Mucosa of descending colon (tissue), 3 donors: ENCODE measurements at places on chromosomes 7 and 10. TPM values are rescaled to one million over a fixed set of nuclear protein-coding genes. Genes with fewer than 3 reads are reported as not detected.
A peak's percentile ranks its signal among the peaks of the same experiment; 100 is the strongest.

DNA sequence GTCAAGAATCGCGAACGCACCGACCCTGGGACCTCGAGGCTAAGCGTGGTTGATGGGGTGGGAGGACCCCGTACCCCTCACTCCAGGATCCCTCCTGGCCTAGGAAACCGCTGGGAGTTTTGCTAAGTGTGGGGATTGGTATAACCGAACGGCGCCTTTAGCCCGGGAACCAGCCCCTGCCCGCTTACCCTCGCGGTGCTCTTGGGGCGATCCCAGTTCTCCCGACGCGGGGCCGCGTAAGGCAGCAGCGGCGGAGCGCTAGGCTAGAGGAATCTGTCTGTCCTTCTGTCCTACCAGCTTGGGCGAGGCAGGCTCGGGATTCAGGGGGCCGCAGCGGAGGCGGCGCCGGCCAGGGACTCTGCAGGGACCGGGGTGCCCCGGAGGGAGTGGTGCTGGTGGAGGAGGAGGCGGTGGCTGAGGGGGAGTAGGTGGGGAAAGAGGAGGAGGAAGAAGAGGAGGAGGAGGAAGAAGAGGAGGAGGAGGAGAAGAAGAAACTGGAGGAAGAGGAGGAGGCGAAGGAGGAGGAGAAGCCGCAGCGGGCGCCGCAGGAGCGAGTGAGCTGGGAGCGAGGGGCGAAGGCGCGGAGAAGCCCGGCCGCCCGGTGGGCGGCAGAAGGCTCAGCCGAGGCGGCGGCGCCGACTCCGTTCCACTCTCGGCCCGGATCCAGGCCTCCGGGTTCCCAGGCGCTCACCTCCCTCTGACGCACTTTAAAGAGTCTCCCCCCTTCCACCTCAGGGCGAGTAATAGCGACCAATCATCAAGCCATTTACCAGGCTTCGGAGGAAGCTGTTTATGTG lies 439 bp upstream of the EMX2 start:
- peak; percentile 54 for DNase-seq

PAX2 gene
- total RNA-seq, result not detected

- DNase-seq, result no peak
These were observed 141.5 kb downstream of the LRRN3 start for GRCh38 chr7:111232249-111233084.

MMP21 gene
- 0.28 TPM for total RNA-seq

BBS9 gene
- total RNA-seq, result 15.8 TPM

- DNase-seq, result no peak
These were observed 21.3 kb downstream of the CFAP46 start for GRCh38 chr10:132921086-132921485.

- DNase-seq, result no peak
These were observed 229.7 kb upstream of the NFE2L3 start for GRCh38 chr7:25922296-25922695.

AKR1C8 gene
- not detected for total RNA-seq

- DNase-seq, result no peak
These were observed 62.5 kb upstream of the INSIG1 start for GRCh38 chr7:155234950-155235789.

DNA sequence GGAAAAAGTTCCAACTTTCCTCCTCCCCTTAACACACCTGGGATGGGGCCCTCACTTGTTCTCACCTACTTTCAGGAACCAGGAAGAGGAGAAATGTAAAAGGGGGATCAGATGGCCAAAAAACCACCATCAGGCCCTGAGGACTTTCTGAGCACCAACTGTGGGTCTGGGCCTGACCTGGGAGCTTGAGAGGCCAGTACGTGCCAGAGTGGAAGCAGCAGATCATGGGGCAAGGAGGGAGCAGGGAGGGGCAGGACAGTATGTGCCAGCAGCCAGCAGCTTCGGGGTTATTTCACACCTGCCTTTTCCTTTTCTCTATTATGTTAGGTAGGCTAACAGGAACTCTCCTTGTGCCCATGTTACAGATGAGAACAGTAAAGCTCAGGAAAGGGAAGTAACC lies 118.8 kb upstream of the UNC5B start:
- no peak for DNase-seq

DNA sequence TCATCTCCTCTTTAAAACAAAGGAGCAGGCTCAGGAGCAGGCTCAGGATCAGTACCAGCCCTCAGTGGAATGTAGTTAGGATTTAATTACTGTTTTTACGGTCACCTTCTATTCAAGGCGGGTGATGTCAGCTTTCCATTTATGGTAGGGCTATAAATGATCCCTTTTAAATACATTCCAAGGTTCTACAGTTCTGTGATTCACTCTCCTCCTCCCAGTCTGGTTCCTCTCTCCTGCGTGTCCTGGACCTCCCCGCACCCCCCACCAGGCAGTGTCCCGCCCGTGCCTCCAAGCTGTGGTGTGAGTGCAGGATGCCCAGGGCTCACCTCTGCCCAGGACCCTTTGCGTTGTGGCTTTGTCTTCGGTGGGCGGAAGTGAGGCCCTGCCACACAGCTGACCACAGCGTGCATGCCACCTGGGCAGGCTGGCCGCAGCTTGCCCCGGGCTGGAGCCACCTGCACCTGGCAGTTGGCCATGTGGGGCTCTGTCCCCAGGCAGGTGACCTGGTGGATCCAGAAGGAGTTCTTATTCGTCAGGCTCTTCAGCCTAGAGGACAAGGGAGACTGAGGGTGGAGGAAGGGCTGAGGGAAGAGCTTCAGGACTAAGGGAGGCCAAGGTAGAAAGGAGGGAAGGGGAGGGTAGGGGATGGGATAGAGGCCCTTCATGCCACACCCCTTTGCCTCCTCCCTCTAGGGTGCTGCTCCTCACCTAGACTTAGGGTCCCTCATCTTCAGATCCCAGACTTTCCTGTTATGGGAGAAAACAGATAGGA lies 9.1 kb downstream of the LOXL4 start:
- DNase-seq, result no peak

KBTBD2 gene
- total RNA-seq, result 30.0 TPM

DNA sequence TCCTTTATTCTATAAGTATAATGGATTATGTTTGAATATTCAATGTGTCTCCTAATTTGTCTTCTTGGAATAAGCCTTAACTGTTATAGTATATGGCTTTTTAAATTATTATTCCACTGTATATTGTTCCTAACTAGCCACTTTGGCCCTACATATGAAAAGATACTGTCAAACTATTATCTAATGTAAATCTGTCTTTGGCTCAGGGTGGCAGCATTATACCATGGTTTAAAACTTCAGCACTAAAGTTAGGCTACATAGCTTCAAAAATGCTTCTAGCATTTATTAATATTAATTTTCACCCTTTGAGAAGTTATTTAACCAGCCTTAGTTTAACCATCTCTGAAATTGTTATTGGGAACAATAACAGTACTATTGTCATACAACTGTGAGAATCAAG lies 543.1 kb upstream of the MBL2 start:
- no peak for DNase-seq

- DNase-seq, result no peak
These were observed 48.2 kb downstream of the PLEKHA8 start for GRCh38 chr7:30076411-30076810.

- DNase-seq, result no peak
These were observed 117.3 kb downstream of the FANK1 start for GRCh38 chr10:126013489-126014281.

- DNase-seq, result no peak
These were observed 138.5 kb downstream of the SRPK2 start for GRCh38 chr7:105250239-105250638.

EPO gene
- not detected for total RNA-seq
